Right renal cortex interstitium (tissue), 3 donors: ENCODE measurements at places on chromosomes 7 and 10.

- DNase-seq, result peak; percentile 67
These were observed 32.5 kb upstream of the EPC1 start for GRCh38 chr10:32379318-32379949.

GRCh38 chr10:48604991-48605508 is at the start of gene ARHGAP22:
TSS of gene ARHGAP22 (minus strand) at chr10:48605073. CDS start at chr10:48604796, 277 bp downstream.
- no peak for DNase-seq

GRCh38 chr7:158101821-158102450 is 485.7 kb downstream of the PTPRN2 start:
- no peak for DNase-seq

DNA sequence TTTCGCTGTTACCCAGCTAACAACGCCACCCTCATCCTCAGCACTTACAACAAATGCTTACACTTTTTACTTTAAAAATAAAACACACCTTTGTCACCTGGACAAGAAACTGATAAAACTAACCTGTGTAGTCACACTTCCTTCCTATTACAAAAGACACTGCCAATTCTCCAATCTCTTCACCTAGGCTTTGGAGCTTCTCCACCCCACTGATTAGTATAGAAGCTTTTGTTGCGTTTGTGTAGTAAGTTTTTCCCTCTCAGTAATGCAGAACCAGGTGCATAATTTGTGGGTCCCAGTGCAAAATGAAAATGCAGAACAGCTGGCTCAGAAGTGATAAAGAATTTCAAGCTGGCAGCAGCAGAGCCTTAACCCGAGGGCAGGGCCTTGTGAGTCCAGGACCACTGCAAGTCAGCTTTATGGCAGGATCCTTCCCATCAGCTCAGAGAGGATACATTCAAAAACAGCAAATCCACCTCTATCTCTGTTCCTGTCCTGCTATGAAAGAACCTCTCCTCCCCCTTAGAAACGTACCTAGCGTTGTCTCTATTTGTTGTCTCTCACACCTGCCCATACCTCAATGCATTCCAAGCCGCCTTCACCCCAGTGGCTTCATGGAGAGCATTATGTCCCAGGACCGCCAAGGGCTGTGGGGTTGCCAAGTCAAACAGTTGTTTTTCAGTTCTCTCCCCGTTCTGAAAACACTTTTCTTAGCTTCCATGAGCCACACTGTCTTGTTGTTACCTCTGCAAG is 40.3 kb upstream of the EGFR start:
- DNase-seq, result no peak

DNA sequence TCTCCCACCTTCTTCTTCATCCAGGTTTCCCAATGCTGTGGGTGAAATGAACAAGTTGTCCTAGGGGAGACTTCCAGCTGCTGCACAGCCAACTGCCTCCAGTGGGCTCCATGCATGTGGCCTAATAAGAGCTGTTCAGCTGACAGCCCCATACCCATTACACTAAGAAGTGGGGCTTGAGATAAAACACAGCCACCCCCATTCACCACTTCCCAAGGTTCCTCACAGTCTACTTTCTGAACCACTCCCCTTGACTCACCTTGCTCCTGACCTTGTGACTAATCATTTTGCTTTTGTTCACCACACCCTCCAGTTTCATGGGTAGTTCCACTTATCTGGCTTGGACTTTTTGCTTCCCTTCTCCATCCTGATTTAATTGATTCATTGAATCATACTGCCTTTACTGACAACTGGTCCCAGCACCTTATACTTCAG is 119.3 kb downstream of the CABCOCO1 start:
- DNase-seq, result no peak

- no peak for DNase-seq
These were observed 569 bp downstream of the ZNF316 start for GRCh38 chr7:6637544-6638229.
